Thyroid gland (tissue), 4 donors: ENCODE measurements at places on chromosomes 11 and 22. TPM values are rescaled to one million over a fixed set of nuclear protein-coding genes. Genes with fewer than 3 reads are reported as not detected.

The TESMIN gene
- 10.6 TPM for total RNA-seq

The SHANK2 gene
- total RNA-seq, result 126 TPM

The PGR gene
- 4.7 TPM for total RNA-seq

The ANO9 gene
- 4.0 TPM for total RNA-seq
